CD4-positive, alpha-beta T cell treated with Interleukin-15 for 1 hour (primary cell): ENCODE measurements at places on chromosomes 7 and 10.

GRCh38 chr7:102860351-102860811 is 52.4 kb upstream of the LRRC17 start:
- no peak for DNase-seq

DNA sequence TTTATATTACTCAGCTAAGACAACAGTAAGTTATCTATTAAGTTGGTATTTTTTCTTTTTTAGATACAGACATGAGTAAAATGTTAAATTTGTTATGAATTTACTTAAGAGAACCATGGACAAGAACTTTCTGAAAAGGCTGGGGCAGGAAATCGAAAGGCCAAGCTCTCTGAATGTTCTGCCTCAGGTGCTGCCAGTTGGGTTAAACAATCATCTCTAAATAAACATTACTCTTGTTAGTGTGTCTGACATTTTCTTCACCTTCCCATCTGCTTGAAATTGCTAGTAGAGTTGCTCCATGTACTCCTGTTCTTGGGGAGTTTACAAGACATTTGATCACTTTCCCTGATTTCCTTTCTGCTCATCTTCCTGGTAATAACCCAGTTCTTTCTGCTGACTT is 87.5 kb downstream of the ANKRD7 start:
- no peak for DNase-seq

- DNase-seq: no peak
Observed at GRCh38 chr10:11993834-11994468, 48.7 kb downstream of the UPF2 start.

- DNase-seq: no peak
Observed at GRCh38 chr10:32980242-32980557, 22.2 kb upstream of the ITGB1 start.

DNA sequence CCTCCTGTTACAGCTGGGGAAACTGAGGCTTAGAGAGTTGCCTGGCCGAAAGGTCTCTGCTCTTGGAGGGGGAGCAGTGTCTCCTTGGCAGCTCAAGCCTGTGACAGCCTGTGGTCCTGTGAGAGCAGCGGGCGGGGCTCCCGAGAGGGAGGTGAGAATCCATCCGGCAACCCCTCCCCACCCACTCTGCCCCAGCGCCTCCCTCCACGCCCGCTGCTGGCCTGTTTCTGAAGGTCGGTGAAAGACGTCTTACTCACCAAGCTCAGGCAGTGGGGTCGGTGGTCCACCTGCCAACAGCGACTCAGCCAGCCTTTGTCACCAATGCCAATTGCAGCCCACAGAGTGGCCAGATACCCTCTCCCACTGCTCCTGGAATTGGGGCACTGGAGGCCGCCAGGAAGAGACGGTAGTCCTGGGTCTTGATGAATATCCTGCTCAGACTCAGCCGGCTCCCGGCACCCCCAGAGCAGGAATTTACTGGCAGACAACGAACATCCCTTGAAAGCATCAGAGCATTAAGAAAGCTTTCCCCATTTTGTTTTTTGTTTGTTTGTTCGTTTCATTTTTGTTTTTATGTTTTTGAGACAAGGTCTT is 7.4 kb upstream of the TTYH3 start:
- DNase-seq: no peak

DNA sequence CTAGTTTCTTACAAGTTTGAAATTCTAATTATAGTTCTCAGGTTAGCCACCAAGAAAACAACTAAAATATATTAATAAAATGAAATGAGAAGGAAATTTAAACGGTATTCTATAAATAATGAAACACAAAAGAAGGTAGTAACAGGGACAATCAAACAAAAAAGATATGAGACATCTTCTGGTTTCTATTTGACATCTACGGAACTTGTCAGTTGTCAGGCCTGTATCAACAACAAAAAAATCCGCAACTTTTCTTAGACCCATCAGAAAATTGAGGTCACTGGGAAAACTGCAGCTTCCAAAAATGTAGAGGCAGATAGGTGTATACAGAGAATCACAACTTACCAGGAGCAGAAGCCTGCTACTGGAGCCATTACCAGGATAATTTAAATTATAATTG is 70.6 kb downstream of the ZPBP start:
- no peak for DNase-seq

DNA sequence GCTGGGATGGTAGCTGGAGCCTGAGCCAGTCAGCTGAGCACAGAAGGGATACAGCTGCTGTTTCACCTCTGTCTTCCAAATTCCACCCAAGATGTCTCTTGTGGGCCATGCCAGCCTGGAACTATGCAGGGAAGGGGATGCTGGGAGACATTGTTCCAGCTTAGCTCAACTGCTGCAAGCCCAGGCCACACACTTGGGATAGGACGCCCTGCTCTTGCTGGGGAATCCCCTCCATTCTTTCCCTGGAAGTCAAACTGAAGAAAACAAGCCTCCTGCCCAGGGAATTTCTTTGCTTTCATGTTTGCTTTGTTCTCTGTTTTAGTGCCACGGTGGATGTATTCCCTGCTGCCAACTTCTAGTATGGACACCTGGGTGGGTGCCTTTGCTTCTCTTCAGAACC is 55.2 kb upstream of the CDK13 start:
- no peak for DNase-seq

GRCh38 chr7:25124465-25125136 is 459 bp downstream of the CYCS start:
- peak; percentile 24 for DNase-seq

DNA sequence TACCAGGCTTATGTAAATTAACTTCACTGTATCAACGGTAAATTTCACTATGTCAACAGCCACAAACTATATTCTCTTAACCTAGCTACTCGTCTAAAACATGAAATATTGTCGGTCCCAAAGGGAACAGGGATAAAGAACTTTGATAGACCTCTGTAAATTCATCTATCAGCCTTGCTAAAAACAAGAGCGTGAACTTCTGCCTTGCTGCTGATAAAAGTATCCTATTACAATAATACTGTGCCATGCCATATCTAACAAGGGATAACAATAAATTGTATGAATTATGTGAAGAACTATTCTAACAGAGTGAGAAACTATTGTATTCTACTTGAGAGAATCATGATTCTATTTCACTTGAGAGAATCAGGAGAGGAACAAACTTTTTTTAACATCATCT is 117.2 kb downstream of the CNOT4 start:
- DNase-seq: no peak

DNA sequence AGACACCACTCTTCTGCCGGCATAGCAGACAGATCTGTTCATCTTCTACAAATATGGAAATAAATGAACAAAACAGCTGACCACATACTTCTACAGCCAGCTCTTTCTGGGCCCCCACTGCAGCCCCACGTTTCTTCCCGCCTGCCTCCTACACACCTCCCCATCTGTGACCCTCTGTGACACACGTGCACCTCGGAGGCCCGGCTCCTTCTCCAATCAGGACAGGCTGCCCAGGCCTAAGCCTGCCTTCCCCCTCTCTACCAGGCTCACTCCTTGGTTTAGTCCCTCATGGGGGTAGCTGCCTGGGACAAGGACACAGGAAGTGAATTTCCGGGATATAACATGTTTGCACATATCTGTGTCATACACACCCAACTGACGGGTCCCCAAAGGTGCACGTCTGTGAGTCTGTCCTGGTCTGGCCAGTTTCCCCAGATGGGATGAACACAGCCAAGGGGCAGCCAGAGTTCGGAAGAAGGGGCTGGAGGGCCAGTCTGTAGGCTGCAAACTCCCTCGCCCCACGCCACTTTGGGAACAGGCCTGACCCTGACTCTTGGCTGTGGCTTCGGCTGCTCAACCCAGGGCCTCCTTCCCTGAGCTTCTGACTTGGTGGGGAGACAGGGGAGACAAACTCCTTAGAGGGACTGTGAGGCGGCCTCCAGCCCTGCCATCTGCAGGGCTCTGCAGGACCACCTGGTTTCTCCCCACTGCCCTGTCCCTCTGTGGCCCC is 30.3 kb downstream of the PITRM1 start:
- no peak for DNase-seq

GRCh38 chr7:33971106-33971505 is 65.8 kb downstream of the BMPER start:
- DNase-seq: no peak

DNA sequence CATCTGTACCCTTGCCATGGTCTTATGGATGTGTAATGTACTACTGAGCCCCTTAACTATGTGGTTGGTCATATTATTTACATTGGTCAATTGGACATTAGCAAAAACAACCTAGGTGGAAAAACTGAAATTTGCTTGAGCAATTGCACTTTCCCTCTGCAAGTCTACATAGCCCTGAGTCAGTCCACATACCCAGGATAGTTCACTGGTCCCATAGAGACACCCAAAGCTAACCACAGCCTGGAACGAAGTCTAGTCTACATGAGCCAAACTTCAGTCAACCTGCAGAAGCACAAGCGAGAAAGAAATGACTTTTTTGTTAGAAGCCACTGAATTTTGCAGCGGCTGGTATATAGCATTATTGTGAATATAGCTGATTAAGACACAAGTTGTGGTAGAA is 37.6 kb upstream of the COL1A2 start:
- DNase-seq: no peak

GRCh38 chr10:33391611-33392465 is 57.4 kb upstream of the NRP1 start:
- DNase-seq: no peak

DNA sequence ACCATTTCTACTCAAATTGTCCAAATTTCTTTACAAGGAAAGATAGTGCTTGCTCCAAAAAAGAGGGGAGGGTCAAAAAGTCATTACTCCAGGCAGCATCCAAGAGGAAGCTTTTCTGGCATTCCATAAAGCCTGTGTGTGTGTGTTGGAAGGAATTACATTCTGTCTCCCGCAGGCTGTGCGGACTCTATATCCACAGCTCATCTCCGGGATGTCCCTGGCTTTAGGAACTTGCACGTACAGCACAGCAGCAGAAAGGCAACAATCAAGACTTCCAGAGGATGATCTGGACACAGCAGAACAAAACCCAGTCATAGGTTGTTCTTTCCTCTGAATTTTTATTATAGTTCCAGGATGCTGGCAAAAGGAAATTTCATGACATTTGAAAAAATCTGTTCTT is 94.8 kb downstream of the ITIH5 start:
- no peak for DNase-seq

- no peak for DNase-seq
Observed at GRCh38 chr10:15605740-15606369, 113.9 kb downstream of the ITGA8 start.

- DNase-seq: no peak
Observed at GRCh38 chr10:110833941-110834628, 37.6 kb upstream of the PDCD4 start.

DNA sequence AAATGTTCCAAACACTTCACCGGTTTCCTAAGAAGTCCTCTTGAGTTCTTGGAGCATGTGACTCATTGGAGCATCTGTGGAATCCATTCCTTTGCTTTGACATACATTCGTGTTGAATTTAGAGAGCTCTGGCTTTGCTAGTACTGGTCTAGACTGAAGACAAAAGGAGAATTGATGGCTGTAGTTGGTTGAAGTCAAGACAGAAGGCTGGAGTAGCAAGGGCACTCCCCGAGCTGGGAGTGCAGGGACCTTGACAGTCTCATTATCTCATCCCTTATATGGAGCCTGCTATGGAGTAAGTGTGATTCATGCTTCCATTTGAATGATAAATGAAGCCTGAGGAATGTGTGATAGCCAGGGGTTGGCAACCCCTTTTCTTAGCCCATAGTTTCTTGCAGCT is 1249.1 kb downstream of the TYW1 start:
- DNase-seq: no peak

- DNase-seq: peak; percentile 39
Observed at GRCh38 chr10:43304687-43305333, 37.9 kb upstream of the RASGEF1A start.

GRCh38 chr10:44913350-44914081 is 2.4 kb downstream of the TMEM72 start:
- no peak for DNase-seq

DNA sequence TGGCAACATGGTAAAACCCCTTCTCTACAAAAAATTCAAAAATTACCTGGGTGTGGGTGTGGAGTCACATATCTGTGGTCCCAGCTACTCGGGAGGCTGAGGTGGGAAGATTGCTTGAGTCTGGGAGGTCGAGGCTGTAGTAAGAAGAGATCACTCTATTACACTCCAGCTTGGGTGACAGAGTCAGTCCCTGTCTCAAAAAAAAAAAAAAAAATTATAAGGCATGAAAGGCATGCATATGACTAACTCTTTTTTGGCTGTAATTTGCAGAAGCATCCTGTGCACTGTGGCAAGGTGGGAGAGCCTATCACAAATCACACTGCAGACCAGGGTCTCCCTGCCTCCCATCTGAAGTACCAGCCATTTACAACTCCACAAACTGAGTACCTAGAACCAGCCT is 14.1 kb upstream of the MYPN start:
- DNase-seq: no peak

DNA sequence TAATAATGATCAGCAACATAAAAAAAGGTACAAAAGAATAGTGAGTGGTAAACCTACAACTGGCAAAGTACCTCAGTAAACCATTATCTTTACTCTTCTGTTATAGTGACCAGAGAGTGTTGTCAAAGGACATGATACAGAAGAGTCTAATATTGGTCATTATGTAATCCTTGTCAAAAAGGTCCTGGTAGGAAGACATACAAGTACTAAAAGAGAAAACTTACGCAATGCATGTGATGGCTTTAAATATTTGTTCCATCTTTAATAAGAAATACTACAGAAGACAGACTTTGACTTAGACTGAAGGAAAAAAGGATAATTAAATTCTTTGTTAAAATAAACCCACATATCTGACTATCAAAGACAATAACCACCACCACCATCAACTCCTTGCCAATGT is 6.5 kb downstream of the DOCK4 start:
- DNase-seq: no peak

- no peak for DNase-seq
Observed at GRCh38 chr10:68506411-68506810, 20.9 kb downstream of the SLC25A16 start.

- DNase-seq: no peak
Observed at GRCh38 chr7:69857014-69857413, 258.7 kb downstream of the AUTS2 start.

GRCh38 chr10:32618482-32618881 is 172.5 kb downstream of the CCDC7 start:
- no peak for DNase-seq

GRCh38 chr7:17109020-17109419 is 189.4 kb upstream of the AHR start:
- DNase-seq: no peak

DNA sequence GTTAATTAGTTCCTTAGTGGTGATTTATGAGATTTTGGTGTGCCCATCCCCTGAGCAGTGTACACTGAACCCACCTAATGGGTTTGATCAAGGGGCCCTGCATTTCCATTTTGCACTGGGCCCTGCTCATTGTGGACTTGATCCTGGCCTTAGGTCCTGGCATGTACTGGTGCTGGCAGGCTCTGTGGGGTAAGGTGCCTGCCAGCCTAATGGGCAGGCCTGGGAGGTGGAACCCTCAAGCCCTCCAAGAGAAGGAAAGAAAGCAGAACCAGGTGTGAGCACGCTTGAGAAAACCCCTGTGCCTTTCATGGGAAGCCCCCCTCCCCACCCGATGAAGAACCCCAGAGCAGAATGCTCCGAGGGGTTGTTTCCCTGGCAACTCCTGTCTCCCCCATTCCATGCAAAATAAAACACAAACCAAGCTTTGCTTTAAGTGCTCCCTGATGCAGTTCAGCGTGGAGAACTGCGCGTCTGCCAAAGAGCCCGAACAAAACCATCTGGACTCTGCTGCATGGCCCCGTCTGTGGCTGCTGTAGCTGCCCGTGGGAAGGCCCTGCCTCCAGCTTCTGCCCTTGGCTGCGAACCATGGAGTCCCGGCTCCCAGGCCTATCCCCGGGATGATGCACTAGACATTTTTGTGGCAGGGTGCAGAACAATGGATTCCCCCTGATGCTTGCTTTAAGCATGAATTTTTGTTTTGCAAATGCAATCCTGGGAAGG is 123.3 kb downstream of the PRPF18 start:
- no peak for DNase-seq
